Stimulated activated CD8-positive, alpha-beta memory T cell treated with anti-CD3 and anti-CD28 coated beads, Interleukin-4, amount 100 ng/mL, for 1 hour (primary cell): ENCODE measurements at places on chromosomes 2 and 18.

DNA sequence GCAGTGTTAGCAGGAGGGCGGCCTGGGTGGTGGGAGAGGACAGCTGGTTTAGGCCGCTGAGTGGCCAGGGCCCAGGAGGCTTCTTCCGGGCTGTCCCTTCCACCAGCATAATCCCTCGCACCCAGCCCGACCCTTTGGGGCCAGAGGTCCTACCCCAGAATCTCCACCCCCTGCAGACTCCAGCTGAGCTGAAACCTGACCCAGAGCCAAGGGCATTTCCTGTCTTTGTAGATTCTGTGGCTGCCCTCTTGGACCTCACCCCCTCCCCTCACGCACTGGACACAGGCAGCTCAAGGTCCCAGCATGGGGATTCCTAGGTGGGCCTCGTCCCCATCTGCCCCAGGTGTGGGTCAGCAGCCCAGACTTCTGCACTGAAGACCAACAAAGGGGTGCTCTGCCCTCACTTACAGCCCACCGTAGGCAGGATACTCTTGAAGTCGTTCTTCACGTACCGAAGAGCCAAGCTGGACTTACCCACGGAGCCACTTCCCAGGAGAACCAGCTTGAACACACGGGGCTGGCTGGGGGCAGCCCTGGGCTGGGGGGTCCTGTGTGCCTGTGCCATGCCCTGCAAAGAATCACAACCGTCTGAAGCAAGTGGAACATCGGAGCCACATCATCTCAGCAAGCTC, 4.8 kb downstream of the RAB17 start:
- no peak for DNase-seq

DNA sequence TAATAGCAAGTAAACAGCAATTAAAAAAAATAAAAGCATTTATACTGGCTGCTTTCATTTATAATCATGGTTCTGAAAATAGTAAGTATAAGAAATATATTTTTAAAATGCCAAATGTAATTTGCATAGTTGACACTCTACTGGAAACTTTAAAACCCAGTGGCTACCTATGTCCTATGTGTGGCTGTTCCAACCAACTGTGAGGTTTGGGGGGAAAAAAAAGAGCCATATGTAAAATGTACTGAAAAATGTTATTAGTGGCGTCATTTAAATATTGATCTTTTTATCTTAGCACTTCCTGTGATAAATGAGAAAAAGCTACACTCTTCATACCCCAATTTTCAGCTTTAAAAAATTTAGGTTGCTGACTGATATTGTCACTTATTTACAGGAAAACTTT, 270.7 kb downstream of the TCF4 start:
- no peak for DNase-seq

GRCh38 chr2:3522961-3523421, 3.7 kb upstream of the ADI1 start:
- no peak for DNase-seq

GRCh38 chr2:7417845-7418742, 500.9 kb downstream of the RNF144A start:
- DNase-seq, result no peak

DNA sequence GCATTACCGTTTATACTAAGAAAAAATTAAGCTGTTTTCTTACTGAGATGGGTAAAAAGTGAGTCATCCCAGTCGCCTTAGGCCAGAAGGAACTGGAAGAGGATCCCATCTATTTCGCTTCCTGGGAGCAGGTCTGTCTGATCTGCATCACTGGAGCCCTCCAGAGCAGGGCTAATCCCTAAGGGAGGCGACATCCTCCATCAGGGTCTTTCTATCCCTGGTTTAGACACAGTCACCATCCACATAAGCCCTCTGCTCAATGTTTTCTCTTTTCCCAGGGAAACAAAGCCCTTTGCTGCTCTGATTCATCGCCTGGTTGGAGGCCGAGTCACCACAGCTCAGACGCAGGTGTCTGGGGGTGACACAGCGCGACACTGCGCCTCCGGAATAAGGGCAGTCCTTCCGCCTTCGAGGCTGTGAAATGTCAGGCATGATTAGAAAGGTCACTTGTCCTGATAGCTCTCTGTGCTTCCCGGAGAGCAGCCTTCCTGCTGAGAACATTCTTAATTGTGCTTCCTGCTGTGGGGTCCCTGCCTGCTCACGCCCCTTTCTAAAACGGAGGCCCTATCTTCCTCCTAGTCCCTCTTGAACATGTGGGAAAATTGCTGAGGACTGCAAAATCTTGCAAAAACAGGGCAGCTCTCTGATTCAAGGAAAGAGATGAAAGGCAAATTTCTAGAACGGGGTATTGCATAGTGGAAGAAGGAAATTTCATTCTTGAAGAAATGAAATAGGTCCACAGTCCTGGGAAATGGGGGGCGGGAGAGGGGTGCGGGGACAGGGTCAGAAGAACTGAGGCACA, 56.3 kb downstream of the MARCHF4 start:
- no peak for DNase-seq

GRCh38 chr2:20481798-20482405, 35.0 kb downstream of the RHOB start:
- DNase-seq, result no peak

DNA sequence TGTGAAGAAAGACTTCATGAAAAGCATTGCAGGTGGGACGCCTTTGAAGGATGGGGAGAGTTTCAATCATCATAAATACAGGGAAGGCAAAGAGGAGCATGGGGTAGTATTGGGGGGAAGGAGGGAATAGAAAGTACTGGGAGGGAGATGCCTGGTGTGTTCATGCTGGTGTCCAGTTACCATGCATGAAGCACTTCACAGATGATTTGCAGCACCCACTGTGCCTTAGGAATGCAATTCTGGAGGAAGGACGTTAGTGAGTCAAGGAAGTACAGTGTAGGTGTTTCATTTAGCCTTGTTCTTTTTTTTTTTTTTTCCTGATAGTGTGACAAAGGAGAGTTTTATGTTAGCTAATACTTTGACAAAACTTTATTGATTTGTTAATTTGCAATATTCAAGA, 36.8 kb downstream of the ADAM23 start:
- DNase-seq, result no peak

DNA sequence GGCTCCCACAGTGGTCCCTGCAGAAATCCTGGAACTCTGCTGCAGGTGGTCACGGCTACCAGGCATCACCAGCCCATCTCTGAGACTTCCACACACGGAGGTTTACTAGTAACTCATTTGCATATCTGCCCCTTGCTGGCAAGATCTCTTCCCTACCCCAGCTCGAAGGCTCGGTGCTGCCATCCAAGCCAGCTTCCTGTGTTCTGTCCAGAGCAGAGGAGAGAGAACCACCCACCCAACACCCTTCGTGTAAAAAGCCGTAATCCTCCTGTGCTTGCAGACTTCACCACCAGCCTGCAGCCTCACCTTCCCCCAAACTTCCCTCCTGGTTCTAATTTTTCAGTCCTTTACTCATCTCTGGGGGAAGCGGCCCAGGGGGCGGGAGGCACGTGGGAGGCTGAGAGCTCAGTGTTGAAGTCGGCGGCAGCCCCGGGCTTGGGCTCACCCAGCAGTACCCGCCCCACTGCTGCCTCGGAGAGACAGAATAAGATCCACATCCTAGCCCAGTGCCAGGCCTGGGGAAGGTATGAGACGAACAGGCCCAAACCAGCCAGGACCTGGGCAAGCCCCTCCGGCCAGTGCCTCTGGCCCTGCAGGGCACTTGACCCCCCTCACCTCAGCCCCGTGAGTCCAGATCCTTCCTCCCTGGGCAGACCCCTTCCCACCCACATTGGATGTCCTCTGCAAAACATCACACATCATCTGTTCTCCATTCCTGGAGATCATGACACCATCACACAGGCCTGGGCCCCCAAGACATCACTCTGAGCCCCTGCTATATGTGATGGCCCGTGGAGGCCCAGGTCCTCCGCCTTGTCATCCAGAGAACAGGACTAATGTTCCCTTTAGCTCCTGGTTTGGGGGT, 145.8 kb upstream of the ID2 start:
- no peak for DNase-seq

- no peak for DNase-seq
Observed at GRCh38 chr18:32714571-32715148, 58.2 kb downstream of the KLHL14 start.

DNA sequence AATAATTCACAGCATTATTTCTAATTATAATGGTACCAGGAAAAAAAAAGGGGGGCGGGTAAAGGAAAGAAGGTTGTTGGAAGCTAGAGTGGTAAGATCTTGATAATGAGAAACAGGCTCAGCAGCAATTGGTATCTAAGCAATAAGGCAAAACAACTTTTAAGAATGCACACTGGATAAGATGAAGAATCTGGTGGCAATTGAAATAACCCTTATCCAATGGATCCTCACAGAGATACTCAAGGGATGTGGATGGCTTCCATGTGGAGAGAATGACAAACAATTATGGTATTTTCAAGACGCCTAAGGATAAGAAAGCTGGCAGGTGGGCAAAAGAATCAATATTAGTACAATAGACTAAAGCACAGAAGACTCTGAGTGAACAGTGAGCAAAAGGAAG, 153.6 kb downstream of the UPP2 start:
- DNase-seq, result no peak

DNA sequence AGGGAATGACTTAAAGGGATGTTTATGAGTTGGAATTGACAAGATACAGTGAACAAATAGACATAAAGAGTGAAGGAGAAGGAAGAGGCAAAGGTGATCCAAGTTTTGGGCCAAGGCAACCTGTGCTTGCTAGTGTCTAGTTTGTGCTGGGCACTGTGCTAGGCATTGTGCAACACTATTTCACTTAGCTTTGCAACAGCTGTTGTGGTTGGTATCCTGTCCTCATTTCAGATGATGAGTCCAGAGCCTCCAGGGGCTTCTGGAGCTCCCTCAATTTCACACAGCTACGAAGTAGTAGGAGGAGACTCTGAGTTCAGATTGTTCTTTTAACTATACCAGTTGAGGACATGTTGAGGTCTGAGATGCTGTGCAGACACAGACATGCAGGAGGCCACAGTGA, 18.1 kb upstream of the LOXHD1 start:
- no peak for DNase-seq

DNA sequence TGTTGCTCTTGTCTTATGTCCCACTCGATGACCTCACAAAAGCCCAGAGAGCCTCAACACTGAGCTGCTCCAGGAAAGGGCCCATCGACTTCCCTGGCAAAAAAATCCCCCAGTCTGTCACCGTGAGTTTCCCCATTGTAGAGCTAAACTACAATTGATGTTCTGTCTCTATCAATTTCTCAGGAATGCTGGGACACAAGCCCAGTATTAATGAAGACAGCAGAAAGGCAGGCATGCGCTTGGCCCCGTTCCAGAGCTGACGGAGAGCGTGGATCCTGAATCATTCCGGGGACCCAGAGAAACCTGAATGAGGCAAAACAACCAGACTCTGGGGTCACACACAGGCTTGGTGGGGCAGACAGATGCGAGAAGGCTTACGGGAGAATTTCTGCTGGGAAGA, 146.9 kb downstream of the TTC32 start:
- no peak for DNase-seq

DNA sequence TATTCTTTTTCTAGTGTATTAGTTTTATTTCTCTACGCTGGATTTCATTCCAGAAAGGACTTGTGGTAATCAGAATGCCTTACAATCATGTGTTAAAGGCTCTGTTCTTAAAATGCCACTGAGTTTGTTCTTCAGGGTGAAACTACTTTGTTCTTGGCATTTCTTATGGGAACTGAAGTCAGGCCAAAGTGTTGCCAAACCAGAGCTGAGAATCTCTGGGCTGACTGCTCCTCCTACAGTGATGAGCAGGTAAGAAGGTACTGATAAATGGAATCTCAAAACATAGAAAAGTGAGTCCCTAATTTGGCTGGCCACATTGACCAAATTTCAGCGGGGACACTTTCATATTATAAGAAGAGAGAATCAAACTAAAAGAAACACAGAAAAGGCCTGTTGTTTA, 55.1 kb upstream of the ZNF397 start:
- no peak for DNase-seq

DNA sequence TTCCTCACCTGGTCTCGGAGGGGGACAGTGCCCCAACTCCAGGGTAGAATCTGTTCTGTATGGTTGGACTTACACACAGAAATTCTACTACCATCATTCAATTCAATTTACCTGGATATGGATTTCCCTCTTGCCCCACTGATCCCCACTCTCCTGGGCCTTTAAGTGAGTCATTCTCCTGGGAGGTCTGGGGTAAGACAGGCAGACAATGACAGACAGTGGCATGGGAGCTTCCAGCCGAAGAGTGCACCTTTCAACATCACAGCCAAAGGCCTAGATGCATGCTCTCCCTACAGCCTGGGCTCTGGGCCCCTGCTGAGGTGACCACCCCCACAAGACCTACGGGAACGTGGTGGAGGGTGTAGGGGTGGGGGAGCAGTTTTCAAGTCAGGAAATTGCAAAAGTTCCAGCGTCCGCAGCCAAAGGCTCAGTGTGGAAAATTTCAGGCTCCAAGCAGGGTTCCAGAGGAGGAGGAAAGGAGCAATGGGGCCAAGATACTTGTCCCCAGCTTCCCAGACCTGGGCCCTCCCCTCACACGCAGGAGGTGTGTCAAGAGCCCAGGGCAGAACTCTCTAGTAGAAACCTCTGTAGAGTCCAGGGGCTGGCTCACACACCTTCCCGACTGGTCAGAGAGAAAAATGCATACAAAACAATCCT, 296.4 kb downstream of the CYP26B1 start:
- no peak for DNase-seq

DNA sequence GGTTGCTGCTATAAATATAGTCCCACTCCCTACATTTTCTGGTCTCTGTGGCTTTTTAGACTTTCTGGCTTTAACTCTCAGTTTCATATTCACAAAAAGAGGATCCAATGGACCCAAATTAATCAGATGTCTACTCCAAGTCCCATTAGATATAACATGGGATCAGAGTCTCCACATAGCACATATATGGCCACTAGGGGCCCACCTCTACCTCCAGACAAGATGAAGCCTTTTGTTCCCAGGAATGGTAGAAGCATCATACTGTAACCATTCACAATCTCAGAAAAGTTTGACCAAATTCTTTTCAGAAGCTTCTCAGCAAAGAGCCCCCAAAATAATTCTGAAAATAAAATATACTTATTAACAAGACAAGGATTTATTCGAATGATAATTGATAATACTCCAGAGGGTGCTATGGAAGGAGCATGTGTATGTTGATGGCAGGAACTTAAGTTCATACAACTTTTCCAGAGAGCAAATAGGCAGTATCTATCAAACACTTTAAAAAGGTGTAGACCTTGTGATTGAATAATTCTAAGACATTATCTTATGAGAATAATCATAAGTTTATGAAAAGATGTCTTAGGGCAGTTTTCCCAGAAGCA, 382.3 kb upstream of the CRIM1 start:
- DNase-seq, result no peak

DNA sequence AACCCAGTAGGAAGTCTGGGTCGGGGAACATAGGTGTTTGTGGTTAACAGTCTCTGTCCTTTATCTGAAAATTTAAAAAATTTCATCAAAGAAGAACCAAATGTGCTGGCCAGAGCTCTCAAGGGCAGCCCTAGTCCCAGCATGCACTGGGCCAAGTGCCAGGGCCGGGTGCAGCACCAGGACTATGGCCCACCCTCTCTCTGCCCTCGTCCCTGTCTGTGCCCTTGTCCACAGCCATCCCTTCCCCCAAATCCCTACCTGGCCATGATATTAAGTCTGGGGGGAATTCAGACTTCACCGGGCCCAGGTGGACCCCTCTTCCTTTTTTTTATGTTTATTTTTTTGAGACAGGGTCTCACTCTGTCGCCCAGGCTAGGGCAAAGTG, 14.4 kb upstream of the ZFP36L2 start:
- no peak for DNase-seq

GRCh38 chr2:27804146-27804545, 32.6 kb downstream of the MRPL33 start:
- no peak for DNase-seq
